MCF 10A (cell line): ENCODE measurements at places on chromosomes 2 and 18.

GRCh38 chr2:113240150-113240914, 38.4 kb downstream of the PAX8 start:
- peaks cover 21% of the 10 kb centered on the region for H3K4me1 ChIP-seq
- no peaks in the 10 kb centered on the region for H3K36me3 ChIP-seq
- peak overlapping the region; percentile 77 for H3K27ac ChIP-seq
- no peaks in the 10 kb centered on the region for H3K27me3 ChIP-seq
- peak overlapping the region; percentile 55 for H3K4me3 ChIP-seq

GRCh38 chr2:216621292-216621691, 11.9 kb upstream of the IGFBP2 start:
- H3K27me3 ChIP-seq, result no peaks in the 10 kb centered on the region
- no peak overlapping the region for H3K27ac ChIP-seq
- H3K36me3 ChIP-seq, result no peaks in the 10 kb centered on the region

DNA sequence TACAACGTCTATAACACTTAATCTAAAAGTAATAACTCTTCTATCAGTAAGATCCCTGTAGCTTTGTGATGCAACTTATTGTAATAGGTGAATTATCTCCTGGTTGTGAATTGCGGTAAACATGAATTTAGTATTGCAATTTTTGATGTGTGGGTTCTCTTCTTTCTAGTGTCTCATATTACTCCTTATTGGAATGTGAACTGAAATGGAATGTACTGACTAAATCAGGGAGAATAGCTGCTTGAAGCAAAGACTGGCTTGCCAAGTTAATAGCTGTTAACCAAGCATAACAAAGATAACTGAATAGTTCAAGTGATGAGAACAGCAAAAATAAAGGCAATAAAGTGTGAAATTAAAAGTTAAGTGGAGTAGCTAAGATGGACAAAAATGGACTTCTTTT, 60.5 kb upstream of the TFPI start:
- no peak for DNase-seq
- peaks cover 6% of the 10 kb centered on the region for H3K4me1 ChIP-seq
- no peak overlapping the region for H3K27ac ChIP-seq
- H3K4me3 ChIP-seq, result no peak overlapping the region
- no peaks in the 10 kb centered on the region for H3K27me3 ChIP-seq

DNA sequence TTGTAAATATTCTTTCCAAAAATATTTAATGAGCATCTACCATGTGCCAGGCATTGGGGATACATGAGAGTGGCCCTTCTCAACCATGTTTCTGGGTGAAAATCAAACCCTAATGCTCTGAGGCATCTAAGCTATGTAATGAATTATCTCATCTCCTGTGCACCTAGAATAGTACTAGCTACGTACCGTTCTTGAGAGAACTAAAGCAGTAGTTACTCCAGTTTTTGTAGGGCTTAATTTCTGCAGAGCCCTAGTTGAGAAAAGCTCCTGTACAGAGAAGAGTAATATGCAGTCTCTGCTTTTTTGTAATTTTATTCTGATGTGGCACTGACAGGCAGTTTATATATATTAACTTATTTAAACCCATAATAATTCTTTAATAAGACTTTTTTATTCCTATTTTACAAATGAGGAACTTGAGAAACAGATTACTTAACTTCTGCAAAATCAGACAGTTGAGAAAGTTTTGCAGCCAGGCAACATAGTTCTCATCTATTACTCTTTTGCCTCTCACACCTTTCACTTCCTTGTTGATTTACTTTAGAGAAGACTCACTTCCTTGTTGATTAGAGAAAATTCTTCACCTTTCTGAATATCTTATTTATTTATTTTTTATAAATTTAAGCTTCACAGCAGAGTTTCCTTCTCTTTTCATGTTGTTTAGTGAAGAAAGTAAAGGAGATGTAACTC, 3.1 kb downstream of the SPOPL start:
- H3K36me3 ChIP-seq, result peaks cover 9% of the 10 kb centered on the region
- no peak for DNase-seq
- peaks cover 26% of the 10 kb centered on the region for H3K4me1 ChIP-seq
- H3K27ac ChIP-seq, result no peak overlapping the region
- H3K4me3 ChIP-seq, result peak overlapping the region; percentile 94
- no peaks in the 10 kb centered on the region for H3K27me3 ChIP-seq

DNA sequence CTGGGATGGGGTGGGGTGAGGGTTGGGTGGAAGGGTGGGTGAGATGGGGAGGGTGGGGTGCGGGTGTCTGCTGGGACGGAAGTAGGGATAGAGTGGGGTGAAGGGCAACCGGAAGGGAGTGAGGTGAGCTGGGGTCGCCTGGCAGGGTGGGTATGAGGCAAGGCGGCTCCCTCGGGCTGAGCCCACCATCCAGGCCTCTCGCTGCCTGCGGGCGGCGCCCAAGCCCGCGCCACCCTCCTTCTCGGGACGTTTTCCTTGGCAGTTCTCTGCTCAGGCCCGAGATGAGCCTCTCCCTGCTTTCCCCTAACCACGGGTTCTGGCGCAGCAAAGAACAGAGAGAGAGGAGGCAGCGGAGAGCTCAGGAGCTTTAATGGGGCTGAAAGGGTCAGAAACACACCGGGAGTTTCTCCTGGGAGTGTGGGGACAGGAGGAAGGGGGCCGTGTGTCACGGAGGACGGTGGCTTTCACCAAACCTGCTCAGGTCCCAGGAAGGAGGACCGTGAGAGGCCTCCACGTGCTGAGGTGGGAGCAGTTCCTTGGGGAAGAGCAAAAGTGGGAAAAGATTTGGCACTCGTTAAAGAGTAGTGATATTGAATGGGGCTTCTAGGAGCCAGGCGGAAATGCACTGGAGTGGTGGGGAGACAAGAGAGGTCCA, 4.1 kb downstream of the FEV start:
- no peak overlapping the region for H3K27ac ChIP-seq
- peak overlapping the region; percentile 56 for H3K4me3 ChIP-seq
- no peaks in the 10 kb centered on the region for H3K36me3 ChIP-seq
- H3K4me1 ChIP-seq, result peaks cover 15% of the 10 kb centered on the region

DNA sequence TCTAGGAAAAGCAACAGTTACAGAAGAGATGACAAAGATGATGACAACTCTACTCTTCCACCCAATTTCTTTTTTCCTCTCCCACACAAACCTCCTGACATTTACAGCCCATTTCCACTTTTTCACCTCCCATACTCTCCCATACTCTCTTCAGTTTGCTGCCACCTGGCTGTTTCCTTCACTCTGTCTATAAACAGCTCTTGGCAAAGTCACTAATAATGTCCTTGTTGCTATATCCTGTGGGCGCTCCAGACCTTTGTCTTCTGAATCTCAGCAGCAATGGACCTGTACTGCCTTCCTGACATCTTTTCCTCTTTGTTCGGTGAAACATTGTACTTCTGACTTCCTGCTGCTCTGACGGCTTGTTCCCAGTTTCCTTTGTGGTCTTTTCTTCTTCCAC, 60.7 kb upstream of the CAVIN2 start:
- no peaks in the 10 kb centered on the region for H3K36me3 ChIP-seq
- peaks cover 20% of the 10 kb centered on the region for H3K4me1 ChIP-seq
- H3K27me3 ChIP-seq, result no peaks in the 10 kb centered on the region
- DNase-seq, result no peak

GRCh38 chr2:97840198-97840597, 126.8 kb downstream of the ZAP70 start:
- H3K27ac ChIP-seq, result no peak overlapping the region
- DNase-seq, result no peak
- no peak overlapping the region for H3K4me3 ChIP-seq

GRCh38 chr2:54428108-54428831, 27.9 kb upstream of the SPTBN1 start:
- no peaks in the 10 kb centered on the region for H3K27me3 ChIP-seq
- H3K36me3 ChIP-seq, result no peaks in the 10 kb centered on the region
- H3K4me1 ChIP-seq, result no peaks in the 10 kb centered on the region

DNA sequence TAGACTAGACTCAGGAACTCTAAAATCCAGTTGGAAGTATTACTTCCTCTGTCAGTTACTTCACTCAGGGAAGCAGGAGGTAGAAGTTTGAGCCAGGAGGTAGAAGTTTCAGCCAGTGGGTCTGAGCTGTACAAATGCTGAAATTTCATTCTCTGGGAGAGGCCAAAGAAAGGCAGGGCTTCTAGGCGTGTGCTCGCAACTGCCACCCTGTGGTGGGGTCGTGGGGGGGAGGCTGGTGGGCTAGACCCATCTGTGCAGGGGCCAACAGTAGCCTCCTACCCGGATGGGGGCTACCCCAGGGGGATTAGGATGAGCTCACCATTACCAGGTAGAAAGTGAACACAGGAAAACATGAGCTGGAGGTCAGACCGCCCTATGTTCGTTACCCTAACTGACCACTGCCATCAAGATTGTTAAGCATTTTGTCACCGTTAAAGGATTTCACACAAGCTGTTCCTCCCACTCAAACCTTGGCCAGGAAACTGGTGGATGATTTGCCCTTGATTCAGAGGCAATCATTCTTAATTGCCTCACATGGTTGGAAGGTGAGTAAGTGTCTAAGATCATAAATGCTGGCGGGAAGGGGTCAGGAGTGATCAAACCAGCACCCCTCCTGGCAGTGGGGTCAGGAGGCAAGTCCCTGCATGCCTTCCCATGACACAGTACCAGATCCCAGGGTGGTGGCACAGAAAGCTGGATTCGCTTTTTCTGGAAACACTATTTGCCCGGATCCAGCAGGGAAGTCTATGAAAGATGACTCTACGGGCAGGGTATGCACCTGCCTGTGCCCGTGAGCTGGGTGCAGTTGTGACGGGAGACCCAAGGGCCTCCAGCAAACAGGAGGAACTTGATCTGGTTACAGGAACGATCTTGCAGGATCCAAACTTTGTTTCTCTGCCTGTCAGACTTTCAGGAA, 5.2 kb upstream of the FHL2 start:
- peak overlapping the region; percentile 63 for H3K4me3 ChIP-seq
- H3K27ac ChIP-seq, result peak overlapping the region; percentile 94
- DNase-seq, result peak; percentile 98
- H3K4me1 ChIP-seq, result peaks cover 41% of the 10 kb centered on the region

GRCh38 chr18:78630356-78630755, 349.3 kb upstream of the SALL3 start:
- no peak overlapping the region for H3K27ac ChIP-seq
- H3K27me3 ChIP-seq, result no peaks in the 10 kb centered on the region

DNA sequence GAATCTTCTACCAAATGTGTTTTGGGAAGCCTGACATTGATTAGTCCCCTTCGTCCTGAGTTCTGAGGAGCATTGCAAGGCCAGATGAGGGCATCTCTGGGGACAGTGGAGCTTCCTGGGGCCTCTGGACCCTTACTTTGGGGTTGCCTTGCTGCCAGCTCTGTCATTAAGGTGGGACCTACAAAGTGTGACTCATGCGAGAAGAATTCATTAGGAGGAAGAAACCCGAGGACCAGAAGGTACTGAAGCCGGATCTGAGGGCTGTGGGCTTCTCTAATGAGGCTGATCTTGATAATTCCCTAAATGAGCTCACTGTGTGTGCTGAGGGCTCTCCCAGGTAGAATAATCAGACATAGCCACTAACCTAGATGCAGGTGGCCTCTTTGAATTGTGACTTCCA, 695 bp upstream of the SCYGR2 start:
- H3K36me3 ChIP-seq, result no peaks in the 10 kb centered on the region
- H3K27ac ChIP-seq, result no peak overlapping the region
- H3K4me3 ChIP-seq, result no peak overlapping the region
- peaks cover 5% of the 10 kb centered on the region for H3K27me3 ChIP-seq
- H3K4me1 ChIP-seq, result peaks cover under 1% of the 10 kb centered on the region

GRCh38 chr2:45370369-45370768, 240.7 kb downstream of the SRBD1 start:
- H3K4me1 ChIP-seq, result no peaks in the 10 kb centered on the region
- H3K27me3 ChIP-seq, result no peaks in the 10 kb centered on the region
- no peaks in the 10 kb centered on the region for H3K36me3 ChIP-seq

DNA sequence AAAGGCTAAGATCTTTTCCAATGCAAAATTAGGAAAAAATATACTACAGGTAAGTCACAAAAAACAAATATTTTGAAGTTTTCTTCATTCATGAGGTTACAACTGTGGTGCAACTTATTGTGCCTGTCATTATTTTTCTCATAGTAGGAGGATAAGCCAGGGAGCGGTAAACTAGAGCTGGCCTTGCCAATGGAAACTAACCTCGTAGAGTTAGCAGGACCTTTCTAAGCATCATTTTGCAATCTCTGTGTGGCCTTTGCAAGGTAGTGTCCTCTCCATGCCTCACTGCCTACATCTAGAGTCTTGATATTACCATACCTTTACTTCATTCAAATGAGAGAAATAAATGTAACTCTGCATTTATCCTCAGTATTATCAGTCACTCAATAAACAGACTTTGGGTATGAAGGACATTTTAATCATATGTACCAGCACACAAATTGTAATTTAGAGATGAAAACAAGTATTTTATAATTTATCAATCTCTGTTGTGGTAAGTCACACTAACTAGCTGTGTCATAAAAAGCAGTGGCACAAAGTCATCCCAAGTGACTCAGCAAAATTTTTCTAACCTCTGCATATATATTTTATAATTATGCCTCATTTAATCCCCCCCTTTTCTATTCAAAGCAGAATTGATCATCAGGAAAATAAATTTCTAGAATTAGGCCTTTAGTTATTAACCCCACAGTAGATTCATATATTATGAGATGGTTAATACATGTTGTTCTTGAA, 47.0 kb downstream of the LANCL1 start:
- H3K27ac ChIP-seq, result no peak overlapping the region
- no peak for DNase-seq
- H3K36me3 ChIP-seq, result peaks cover 32% of the 10 kb centered on the region
- no peaks in the 10 kb centered on the region for H3K27me3 ChIP-seq
- H3K4me1 ChIP-seq, result no peaks in the 10 kb centered on the region

DNA sequence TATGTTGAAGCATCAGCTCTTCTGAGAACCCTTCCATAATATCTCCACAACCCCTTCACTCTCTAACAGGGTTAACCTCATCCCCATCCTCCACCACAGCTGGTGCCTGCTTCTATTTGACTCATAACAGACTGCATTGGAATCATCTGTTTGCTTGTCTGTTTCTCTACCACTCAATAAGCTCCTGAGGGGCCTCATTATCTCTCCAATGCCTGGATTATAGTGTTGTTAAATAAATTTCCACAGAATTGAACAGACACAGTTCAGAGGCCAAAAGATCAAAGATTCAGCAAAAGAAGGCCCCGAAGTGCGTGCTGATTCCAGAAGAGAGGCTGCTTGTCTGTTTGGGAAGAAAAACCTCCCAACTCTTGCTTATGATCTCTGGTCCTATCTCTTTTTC, 33.7 kb upstream of the FAM98A start:
- peaks cover 5% of the 10 kb centered on the region for H3K36me3 ChIP-seq
- DNase-seq, result no peak
- no peaks in the 10 kb centered on the region for H3K4me1 ChIP-seq
- H3K4me3 ChIP-seq, result no peak overlapping the region

DNA sequence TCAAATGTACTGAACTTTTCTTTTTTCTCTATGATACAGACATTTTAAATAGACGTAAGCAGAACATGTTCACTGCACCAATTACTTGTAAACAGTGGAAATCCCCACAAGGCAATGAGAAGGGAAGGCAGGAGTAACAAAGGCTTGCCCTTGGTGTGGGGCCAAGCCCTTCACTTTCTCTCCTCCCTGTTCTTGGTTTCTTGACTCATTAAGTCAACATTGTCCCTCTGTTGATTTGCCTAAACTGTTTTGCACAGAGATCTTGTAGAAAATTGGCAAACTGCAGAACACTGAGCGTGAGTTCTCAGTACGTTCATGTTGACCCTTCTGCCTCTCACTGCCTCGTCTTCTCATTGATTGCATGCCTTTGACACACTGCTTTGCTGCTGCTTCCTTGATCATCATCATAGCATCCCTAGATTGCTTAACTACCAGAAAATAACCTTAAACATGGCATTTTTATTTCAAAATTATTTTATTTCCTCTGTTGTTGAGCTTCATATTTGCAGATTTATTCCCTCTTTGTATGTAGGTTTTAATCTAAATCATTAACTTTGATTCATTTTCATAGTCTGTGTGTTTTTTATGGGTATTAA, 257.7 kb downstream of the PTGR3 start:
- no peak overlapping the region for H3K4me3 ChIP-seq
- peak overlapping the region; percentile 97 for H3K27ac ChIP-seq
- peak; percentile 95 for DNase-seq
- H3K36me3 ChIP-seq, result no peaks in the 10 kb centered on the region
- H3K27me3 ChIP-seq, result no peaks in the 10 kb centered on the region
